Choroid plexus epithelial cell (primary cell): ENCODE measurements at places on chromosomes 3 and 15.
A peak's percentile ranks its signal among the peaks of the same experiment; 100 is the strongest.

GRCh38 chr3:9898467-9899241 is 4.0 kb upstream of the IL17RE start:
- DNase-seq = no peak

DNA sequence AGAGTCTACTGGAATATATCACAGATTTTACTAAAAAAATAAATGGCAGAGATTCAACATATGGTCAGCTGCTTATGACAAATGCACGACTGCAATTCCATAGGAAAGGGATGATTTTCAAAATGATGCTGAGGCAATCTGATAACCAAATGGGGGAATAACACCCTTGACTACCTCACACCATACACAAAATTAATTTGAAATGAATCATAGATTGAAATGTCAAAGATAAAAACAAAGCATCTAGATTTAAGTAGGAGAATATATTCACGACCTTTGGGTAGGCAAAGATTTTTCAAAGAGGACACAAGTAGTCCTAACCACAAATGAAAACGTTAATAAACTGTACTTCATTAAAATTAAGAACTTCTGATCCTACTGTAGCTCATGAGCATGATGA is 11.2 kb downstream of the SENP7 start:
- no peak for DNase-seq

DNA sequence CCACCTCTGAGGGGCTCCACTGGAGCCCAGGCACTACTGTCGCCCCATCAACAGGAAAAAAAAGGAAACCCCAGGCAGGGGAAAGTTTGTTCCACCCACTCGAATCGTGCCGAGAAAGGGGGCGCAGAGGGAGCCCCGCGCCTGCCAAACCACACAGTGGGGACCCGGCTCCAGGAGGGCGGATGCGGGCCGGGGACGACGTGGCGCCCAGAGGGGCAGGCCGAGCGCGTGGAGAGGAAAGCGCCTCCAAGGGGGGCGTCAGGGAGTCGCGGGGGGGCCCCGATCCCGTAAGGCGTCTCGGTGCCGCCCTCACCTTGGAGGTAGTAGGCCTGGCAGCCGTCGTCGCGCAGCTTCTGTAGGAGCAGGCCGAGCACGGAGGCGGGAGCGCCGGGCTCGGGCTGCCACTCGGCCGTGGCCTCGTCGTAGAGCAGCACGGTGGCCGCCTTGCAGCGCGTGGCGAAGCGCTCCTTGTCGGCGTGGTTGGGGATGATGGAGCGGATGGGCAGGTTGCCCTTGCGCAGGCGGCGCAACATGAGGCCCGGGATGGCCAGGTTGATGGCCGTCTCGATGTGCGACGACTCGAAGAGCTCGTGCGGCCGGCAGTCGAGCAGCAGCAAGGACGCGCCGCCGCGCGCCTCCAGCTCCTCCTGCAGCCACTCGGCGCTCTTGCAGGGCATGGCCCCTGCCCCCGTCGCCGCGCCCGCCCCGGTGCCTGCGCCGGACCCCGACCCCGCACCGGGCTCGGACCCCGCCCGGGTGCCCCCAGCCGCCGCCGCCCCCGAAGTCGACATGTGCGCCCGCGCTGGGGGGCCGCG is 627 bp downstream of the DUSP7 start:
- DNase-seq = peak; percentile 57

- DNase-seq = peak; percentile 5
These were observed 13.1 kb downstream of the DNAAF4 start for GRCh38 chr15:55494931-55495330.

GRCh38 chr3:88301273-88301995 is 151.7 kb downstream of the C3orf38 start:
- peak; percentile 23 for DNase-seq

GRCh38 chr3:172137287-172138192 is 98.2 kb downstream of the FNDC3B start:
- no peak for DNase-seq

DNA sequence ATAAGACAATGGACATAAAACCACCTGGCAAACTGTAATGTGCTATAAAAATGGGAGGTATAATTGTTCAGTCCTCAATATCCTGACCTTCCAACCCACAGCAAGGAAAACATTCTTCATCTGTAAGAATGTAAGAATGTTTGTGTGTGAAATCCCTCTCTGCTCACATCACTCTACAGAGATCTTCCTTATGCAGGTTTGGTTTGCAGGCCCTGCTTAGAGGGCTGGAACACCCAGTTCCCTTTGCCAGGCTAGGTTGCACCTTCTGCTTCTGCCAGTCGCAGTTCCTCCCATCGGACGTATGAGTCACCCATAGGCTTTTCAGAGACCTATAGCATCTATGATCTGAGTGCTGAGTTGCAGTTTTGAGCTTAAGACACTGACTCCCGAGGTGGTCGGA is 24.1 kb upstream of the MINAR1 start:
- DNase-seq = peak; percentile 67

DNA sequence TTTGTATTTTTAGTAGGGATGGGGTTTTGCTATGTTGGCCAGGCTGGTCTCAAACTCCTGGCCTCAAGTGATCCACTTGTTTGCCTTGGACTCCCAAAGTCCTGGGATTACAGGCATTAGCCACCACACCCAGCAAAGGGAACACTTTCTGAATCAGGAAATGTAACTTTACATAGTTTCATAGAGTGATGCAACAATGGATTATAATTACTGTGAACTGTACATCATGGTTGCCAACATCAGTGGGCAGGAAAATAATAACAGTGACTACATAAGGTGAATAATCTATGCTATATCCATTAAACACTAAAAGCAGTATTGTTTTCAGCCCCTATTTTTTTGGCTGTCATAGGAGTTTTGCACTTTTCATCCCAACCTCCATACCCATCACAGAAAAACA is 5.0 kb upstream of the KPNA1 start:
- no peak for DNase-seq

GRCh38 chr3:46979958-46980497 is 562 bp downstream of the NBEAL2 start:
- no peak for DNase-seq

GRCh38 chr3:42638339-42638842 is 15.1 kb upstream of the ZBTB47 start:
- DNase-seq = no peak

DNA sequence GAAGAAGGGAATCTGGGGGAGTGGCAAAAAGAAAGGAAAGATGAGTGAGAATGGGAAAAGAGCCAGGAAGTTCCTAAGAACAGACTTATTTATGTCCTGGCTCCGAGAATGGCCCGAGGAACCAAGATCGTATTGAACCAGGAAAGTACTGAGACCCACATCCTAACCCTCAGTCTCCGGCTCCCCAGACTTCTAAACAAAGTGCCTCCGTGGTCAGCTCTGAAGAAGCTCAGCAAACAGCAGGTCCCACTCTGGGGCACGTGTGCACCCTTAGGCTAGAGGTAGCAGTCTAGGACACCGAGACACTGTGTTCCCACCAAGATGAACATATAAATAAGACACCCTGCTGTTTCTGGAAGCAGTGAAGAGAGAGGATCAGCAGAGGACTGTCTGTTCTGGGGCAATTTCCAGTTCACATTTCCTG is 307.4 kb downstream of the NTRK3 start:
- peak; percentile 18 for DNase-seq

DNA sequence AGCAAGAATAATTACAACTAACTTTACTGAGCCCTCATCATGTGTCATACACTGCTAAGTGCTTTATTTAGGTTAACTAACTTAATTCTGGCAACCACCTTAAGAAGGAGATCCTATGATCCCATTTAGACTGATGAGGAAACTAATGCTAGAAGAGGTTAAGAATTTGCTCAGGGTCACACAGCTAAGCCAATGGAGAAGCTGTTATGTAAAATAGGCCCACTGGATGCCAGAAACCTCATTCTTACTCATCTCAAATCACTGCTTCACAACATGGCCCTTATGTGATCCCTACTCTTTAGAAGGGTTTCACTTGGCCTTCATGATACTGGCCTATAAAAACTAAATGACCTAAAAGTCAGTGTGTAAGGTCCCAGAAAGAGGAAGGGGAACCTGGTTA is 41.2 kb downstream of the IMPG2 start:
- DNase-seq = no peak

DNA sequence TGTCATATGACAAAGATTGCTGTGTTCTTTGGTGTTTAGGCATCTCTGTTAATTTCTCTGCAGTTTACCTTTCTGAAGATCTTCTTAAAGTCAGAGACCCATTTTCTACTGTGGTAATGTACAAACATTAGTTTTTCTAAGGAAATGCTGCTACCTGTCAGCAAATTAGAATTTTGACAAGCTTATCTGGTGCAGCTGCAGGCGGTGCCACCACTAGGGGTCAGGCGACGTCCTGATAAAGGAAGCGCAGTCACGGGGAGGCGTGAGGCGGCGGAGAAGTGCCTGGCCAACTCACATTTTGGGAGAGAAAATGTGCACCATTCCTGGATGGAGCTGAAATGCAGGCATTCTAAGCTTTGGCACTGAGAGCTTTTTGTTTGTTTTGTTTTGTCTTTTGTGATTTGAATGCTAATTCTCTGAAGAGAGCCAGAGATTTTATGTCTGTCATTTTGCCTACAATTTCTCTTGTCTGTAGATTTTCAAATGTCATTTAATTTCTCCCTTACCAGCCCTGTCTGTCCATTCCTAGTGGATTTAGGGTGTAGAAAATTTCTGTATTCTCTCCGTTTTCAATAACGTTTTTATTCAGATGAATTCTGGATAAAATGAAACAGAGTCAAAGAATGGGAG is 24.9 kb upstream of the SIAH2 start:
- peak; percentile 81 for DNase-seq

DNA sequence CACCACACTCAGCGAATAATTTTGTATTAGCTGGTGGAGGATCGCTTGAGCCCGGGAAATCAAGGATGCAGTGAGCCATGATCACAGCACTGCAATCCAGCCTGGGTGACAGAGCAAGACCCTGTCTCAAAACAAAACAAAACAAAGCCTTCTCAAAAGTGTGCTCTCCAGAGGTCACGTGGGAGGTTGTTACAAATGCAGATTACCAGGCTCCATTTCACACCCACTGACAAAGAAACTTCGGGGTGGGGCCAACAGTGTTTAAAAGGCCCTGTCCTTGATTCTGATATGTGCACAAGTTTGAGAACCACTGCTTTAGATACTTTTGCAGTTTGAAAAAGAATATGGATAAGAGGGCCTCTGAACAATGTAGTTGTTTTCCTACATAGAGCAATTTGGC is 80.5 kb downstream of the UBE2E2 start:
- no peak for DNase-seq

DNA sequence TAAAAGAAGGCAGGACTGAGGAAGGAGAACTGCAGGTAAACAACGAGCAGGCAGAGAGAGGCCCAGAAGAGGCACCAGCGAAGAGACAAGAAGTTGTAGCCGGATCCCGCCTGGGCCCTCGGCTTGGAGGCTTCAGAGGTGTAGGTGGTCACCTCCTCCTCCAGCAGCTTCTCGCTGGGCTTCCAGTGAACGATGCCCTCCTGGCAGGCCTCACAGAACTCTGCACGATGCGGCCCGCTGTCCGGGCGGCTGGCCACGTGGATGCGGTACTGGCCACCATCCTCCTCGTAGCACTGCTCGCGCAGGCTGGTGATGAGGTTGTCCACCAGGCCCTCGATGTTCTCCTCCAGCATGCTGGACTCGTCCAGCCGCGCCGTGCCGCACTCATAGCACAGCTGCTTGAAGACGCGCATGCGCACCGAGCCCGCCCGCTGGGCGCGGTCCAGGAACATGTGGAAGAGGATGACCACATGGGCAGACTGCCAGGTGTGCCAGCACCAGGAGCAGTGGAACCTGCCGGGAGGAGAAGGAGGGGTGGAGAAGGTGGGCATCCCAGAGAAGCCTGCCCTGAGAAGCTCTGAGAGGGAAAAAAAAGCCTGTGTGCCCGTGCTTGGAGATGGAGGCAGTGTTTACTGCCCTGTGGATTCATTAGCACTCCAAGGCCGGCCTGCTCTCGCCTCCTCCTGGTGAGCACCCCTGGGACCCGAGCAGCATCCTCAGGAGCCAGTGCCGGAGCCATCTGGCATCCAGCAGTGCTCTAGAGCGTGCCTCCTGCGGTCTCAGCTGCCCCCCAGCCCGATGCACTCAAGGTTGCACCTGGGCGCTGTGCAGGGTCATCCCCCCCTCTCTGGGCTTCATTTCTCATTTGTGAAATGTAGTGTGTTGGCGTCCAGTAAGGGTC is 3.6 kb downstream of the RTP2 start:
- DNase-seq = no peak

- peak; percentile 31 for DNase-seq
These were observed 207.6 kb downstream of the STAG1 start for GRCh38 chr3:136544532-136544931.

DNA sequence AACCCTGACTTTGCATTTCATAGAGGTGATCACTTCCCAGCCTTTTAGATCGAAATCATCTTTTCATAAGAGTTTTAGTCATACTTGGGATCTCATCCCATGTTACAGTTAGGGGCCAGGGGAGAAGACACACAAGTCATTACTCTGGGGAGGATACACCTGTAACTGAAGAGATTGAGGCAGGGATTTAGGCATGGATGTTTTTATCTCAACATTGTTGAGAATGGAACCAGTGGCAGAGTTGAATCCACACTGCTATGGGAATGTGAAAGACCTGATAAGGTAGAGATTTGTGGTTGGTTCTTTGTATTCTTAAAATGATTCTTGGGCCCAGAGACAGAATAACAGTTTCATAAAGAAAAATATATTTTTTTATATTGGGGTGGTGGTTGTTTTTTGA is 16.2 kb upstream of the CLEC3B start:
- no peak for DNase-seq

GRCh38 chr15:53693729-53694475 is 65.6 kb downstream of the WDR72 start:
- peak; percentile 0 for DNase-seq

DNA sequence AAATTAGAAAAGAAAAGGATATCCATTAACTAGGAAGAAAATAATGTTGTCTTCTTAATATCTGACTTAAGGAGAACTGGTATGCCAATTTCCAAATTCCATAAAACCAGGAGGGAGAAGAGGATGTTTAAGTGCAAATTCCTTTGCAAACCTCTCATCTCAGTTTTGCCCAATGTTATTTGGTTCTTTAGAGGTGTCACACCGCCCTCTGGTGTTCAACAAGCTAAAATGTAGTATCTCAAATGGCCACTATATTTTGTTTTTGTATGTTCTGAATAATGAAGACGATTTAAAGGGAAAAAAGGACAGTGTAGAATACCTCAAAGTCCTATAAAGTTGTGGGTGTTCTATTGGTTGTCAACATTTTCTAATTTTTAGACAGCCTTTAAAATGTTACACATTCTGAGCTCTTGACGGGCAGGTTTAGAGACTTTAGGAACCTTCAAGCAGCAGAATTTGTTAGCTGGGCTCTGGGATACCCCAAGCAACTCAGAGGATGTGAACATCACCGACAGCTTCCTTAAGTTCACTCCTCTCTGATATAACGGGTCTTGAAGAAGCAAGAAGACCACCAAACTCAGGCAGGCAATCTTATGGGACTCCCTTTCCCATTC is 458.3 kb downstream of the MFSD1 start:
- DNase-seq = peak; percentile 89

DNA sequence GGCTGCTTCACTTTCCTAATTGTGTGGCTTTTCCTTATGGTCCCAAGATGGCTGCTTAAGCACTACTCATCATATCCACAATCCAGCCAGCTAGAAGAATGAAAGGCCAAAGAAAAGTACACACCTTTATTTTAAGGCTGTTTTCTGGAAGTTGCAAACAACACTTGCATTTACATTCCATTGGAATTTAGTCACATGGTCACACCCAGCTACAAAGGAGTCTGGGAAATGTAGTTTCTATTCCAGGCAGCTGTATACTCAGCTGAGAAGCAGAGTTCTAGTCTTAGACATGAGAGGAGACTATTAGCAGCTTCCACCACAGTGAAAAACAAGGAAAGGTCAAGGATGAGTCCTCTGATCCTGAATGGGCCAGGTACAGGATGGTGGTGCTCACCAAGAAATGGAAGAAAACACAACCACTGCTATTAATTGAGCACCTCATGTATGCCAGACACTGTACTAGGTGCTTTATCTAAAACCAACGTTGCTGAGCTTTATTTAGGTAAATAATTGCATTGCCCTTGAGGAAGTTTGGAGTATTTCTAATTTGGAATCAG is 28.0 kb upstream of the ATG7 start:
- DNase-seq = peak; percentile 61
